ENCODE measurements at places on chromosomes 2 and 18.

DNA sequence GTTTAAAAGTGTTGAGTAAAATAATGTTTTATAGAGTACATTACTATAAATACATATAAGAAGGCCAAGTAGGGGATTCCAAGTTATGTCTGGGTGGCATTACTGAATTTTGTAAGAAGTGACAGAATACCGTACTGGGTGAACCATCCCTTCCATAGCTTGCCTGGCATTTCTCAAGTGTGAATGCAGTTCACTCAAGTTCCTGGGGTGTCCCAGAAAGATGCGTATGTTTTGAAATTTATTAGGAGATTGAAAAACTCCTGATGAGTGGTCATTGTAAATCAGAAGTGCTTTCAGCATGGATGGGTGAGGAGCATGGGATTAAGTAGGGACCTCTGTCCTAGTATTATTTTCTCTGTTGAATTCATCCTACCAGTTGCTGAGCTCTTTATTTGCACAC, 103.2 kb downstream of the VAPA start:
- DNase-seq: no peak

DNA sequence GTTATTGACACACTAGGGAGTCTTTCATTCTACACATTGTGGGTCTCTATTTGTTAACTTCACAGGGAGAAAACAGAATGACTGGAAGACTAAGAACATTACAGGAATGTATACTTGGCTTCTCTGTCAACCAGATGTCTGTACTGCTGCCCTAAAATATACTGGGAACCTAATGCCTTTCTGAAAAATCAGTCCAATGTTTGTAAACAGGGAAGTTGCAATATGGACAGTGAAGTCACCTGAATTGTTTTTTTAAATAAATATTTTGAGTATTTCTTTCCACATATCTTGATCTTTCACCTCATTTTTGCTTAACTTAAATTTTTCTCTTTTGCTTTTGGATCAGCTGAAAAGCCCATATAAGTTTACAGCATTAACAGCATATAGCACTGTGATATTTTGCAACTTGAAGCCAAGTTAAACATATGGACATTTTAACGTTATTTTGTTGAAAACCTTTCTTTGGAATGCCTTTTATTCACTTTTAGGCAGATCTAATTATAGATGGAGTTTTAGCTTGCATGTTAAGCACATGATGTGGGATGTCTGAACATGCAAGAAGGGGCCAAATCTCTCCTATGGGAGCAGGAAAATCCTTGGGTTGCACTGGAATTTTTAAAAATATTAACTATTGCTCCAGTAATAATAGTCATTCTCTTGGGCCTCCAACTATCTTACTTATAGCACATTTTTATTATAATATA, 137.7 kb upstream of the TWIST2 start:
- DNase-seq: no peak

DNA sequence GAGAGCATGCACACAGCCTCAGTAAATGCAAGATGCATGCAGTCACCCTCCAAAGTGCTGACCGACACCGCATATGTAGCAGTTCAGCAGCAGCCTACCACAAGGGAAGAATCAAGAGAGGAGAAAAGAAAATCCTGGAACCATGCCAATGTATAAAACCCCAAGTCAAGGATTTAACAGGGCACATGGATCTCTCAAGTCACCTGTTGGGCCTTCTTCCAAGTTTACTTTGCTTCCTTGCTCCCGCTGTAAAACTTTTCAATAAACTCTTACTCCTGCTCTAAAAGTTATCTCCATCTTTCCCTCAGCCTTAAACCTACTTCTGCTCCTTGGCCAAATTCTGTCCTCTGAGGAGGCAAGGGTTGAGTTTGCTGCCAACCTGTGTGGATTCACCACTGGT, 147.8 kb upstream of the MAP2 start:
- no peak for DNase-seq

- no peak for DNase-seq
Observed at GRCh38 chr2:63891488-63892030, 49.9 kb downstream of the UGP2 start.

- DNase-seq: no peak
Observed at GRCh38 chr2:232316461-232317330, 61.9 kb upstream of the ALPP start.

DNA sequence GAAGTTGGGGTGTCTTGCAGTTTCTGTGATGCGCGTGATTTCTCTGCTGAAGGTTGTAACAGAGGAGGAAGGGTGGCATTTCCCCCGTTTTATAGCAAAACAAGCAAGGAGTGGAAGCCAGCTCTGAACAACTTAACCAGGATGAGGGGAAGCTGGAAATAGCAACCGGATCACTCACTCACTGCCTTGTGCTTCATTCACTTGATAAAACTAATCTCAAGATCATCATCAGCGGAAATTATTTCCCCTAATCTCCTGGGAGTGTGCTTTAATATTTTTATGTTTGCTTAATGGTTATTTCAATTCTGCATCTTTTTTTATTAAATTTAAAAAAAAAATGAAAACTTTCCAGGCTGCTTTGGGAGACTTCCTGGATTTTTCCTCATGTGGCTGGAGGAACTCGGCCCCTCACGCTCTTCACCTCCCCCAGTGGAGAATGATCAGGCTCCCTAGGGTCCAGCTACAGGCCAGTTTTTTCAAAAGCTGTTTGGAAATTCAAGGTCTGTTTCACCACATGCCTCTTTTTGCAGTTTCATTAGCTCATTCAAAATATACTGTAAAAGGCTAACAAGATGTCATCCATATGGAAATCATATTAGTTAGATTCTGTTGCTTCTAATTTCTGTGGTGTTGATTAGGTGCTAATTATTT, 31.7 kb downstream of the CABLES1 start:
- no peak for DNase-seq

GRCh38 chr2:65834771-65835475, 402.5 kb upstream of the SPRED2 start:
- DNase-seq: no peak

DNA sequence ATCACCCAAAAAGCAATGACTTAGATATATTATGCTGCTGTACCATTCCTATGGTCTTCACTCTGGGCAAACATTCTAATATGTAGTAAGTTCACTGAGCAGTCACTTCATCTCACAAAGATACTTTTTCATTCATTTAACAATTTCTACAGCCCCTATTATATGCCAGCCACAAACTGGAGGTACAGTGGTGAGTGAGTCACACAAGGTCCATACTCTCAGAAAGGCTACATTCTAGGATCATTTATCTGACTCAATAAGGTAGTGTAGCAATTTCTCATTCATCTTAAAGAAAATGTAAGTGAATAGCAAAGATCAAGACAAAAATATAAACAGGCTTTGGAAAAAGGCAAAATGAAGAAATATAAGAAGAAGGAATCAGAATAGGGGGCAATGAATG, 40.5 kb downstream of the NHEJ1 start:
- no peak for DNase-seq

- DNase-seq: no peak
Observed at GRCh38 chr18:24827501-24827900, 367.1 kb downstream of the HRH4 start.

DNA sequence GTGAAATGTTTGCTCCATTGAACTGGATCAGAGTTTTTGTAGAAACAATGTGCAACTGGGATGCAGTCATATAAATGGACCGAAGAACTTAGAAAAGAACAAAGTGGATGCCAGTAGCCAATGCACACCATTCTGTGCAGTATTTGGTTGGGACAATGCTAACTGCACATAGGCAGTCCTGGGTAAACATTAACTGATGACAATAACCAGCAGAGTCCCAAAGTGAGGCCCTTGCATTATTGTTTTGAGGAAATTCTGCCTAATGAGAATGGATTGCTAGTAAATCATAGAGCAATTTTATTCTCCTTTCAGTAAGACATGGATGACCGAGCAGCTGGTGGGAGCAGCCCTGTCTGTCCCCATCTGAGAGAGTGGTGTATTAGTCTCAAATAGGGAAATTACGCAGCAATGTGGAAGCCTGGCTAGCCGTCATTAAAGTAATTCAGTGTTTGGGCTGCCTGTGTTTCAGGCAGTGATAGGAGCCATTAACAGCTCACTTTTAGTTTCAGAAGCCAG, 94.9 kb downstream of the KCTD1 start:
- no peak for DNase-seq

DNA sequence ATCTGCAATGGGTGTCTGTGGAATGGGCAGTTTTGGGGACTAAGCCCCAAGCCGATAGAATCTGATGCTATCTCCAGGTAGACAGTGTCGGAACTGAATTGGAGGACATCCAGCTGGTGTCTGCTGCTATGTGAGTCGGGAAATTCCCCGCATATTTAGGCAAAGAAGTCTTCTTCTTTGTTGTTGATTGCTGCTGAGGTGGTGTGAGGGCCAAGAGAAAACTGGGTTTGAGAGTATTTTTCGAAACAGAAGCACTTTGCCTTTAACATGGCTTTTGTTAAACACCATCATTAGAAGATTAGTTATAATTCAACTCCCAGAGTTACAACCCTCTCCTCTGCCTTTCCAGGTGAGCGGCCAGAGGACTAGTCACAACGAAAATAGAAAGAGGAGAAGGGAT, 49.4 kb upstream of the ACTR3 start:
- no peak for DNase-seq

- DNase-seq: no peak
Observed at GRCh38 chr2:8133913-8134472, 547.9 kb upstream of the ID2 start.

DNA sequence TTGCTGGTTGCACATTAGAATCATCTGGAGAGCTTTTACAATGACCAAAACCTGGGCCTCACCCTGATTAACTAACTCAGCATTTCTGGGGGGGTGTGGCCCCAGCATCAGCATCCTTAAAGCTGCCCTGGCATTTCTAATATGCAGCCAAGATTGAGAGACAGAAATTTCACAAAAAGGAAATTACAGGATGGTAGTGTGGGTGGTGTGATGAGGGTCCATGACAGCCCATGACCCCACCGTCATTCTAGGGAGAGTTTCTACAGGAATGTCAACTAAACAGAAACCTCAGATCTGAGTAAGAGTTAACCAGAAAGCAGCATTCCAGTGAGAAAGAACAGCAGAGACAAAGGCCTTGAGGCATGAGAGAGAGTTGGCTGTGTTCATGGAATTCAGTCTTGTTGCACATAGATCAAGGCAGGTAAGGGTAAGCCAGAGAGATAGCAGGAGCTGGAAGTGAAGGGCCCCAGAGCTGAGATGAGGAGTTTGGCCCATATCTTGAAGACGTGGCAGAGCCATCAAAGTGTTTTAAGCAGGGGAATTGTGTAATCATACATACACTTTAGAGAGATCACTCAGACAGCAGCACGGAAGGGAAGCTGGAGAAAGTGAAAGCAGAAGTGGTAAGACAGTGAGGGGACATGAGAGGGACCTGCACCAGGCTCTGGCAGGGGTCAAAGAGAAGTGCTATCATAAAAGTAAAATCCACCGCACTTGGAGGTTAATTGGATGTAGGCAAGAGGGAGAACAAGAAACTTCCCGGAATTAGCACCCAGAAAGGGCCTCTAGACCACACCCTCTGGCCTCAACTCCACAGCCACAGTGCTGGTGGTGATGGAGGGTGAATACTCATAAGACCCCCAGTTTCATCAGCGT, 7.8 kb upstream of the TRABD2A start:
- no peak for DNase-seq

- DNase-seq: no peak
Observed at GRCh38 chr18:1302861-1303260, 398.2 kb downstream of the ADCYAP1 start.

GRCh38 chr2:121888189-121888557, 132.7 kb downstream of the TSN start:
- DNase-seq: no peak

GRCh38 chr2:75146606-75147332, 52.6 kb downstream of the TACR1 start:
- no peak for DNase-seq

DNA sequence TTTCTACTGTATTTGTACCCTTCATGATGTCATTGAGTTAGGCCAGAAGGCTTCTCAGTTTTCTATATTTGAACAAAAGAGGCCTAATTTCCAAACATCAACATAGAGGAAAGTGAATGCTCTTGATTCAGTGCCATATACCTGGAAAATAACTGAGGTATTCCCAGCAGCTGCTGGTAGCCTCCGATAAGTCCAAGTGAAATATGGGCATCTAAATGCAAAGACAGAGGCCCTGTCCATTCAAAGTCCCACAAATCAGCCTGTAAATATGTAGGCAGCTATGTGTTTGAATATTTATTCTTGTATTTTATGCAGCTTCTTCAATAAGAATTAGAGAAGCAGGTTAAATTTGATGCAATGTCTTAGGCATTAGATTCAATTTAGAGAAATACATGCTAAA, 89.5 kb upstream of the DPP10 start:
- DNase-seq: no peak

DNA sequence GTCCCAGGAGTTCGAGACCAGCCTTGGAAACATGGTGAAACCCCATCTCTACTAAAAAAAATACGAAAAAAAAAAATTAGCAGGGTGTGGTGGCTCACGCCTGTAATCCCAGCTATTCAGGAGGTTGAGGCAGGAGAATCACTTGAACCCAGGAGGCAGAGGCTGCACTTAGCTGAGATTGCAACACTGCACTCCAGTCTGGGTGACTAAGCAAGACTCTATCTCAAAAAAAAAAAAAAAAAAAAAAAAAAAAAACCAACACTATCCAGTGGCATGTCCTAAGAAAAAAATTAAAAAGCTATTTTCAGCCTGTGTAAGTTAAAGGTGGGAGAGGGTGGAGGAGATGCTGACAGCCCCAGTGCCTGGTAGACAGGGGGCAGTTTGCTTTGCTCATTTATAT, 32.2 kb upstream of the REL start:
- no peak for DNase-seq

GRCh38 chr18:79283131-79283810, 112.5 kb upstream of the NFATC1 start:
- no peak for DNase-seq

- no peak for DNase-seq
Observed at GRCh38 chr2:185128996-185129395, 530.7 kb downstream of the ZNF804A start.

DNA sequence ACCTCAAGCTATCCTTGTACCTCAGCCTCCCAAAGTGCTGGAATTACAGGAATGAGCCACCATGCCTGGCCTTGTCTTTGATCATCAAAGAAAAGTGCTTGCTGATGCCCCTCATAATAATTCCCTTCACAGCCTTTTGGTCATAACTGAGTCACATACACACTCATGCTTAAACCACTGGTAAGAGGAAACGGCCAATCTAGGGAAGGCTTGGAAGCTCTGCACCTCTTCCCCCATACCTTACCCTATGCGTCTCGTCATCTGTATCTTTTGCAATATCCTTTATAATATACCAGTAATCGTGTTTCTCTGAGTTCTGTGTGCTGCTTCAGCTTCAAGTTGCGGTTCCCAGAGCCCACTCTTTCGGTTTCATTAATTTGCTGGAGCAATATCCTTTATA, 4.8 kb upstream of the RNF138 start:
- DNase-seq: no peak
